NCI-H1694 treated with DMSO at 0.1 percent for 48 hours (cell line): ENCODE measurements at places on chromosomes 4 and X.

- no peak for DNase-seq
Observed at GRCh38 chrX:15976396-15976795, 121.8 kb upstream of the AP1S2 start.

DNA sequence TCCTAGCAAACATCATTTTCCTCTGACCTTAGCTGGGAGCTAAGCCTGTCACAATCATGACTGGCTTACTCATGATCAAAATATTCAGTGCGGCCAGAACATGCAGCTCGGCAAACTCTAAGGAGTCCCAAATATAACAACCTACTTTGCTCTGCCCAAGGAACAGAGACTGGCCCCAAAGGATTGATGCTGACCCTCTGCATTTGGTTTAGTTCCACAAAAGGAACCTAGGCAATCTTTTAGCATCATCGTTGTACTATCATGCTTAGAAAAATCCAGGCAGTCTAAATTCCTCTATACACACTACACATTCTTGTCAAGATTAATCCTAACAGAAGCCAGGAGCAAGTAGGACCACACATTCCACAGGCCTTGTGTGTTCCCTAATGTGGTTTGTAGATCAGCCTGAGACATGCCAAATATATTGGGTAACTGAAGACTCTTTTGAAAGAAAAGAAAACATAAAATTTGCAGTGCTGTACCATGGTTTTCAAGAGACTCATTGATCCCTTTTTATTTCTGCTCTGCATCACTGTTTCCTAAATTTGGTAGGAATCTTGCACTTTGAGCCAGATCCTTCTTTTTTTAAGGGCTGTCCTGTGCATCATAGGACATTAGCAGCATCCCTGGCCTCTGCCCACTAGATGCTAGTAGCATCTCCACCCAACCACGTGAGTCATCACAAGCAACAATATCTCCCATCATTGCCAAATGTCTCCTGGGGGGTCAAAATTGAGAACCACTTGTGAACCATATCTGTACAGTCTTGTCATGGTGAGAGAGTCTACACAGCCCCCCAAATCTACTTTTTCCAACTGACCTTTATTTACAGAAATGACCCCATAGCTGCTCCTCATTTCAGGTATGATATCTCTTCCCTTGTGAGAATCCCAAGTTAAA is 17.6 kb upstream of the CC2D2A start:
- DNase-seq, result no peak

DNA sequence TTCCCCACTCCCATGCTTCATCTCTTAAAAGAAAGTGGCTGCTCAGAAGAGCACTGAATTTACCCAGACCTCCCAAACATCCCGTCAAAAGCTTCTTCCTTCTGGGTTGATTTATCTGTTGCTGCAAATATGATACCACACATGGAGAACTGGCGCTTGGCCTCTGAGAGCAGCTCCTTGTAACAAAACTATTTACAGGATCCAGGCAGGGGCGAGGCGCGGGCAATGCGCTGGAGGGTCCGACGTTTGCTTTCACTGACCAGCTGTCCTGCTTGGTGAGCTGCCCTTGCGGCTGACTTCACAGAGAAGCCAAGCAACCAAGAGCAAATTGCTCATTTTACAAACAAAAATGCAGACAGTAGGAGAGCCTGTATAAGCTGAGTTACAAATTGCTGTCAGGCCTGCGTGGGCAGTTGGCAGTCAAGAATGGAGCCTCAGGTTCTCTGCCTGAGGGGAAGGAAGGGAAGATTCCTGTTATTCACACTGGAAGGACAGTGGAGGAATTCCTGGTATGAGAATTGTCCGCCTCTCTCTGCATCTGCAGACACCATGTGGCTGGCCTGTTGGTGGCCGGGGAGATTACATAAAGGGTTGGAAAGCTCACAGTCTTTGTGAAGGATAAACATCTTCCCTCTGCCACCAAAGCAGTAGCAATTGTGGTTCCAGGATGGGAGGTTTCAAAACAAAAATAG is 192.2 kb upstream of the LEF1 start:
- no peak for DNase-seq

GRCh38 chr4:150316332-150317205 is 238.3 kb downstream of the DCLK2 start:
- DNase-seq, result peak; percentile 23

DNA sequence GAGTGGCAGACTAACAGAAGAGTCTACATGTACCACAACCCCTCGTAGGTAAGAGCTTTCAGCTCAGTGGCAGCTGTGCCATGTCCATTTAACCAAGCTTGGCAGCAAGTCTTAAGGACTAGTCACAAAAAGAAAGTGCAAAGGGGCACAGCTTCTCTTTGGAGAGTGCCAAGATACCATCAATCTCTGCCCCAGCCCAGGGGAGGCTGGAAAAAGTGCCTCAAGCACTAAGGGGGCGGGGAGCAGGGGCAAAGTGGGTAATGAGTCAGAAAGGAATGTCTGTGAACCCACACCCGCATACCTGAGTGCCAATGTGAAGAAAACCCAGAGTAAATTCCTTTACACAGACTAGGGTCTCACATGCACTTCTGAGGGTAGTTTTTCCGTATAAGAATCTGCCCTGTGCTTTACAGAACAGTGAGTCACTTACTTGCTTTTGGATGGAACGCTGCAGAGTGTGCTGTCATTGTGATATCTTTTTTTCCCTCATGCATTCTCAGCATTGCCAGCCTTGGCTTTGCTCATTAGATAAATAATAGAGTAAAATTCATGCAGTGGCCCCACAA is 219.8 kb downstream of the ZNF674 start:
- no peak for DNase-seq

DNA sequence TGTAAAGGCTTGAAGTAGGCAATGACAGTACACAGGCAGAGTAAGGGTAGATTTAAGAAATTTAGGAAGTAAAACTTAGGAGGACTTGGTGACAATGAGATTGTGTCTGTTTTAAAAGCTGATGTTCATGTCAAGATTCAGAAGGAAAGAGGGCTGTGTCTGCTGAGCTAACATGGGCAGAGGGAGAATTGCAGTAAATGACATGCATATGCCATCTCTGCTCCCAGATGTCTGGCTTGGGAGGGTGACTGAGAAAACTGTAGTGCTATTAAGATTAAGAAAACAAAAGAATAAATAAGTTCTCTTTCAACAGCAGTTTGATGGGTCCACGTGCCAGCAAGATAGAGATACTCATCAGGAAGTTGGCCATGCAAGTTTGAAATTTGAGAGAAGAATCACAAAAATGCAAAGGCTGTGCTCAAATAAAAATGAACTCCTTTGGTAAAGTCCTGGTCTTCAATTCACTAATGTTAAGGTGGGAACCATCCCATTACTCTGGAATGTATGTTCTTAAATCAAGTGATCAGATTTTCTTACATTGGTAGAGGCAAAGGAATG is 7.2 kb downstream of the NFXL1 start:
- no peak for DNase-seq

- DNase-seq, result no peak
Observed at GRCh38 chr4:174211622-174212044, 71.8 kb downstream of the FBXO8 start.

- DNase-seq, result no peak
Observed at GRCh38 chr4:76699751-76700310, 198.1 kb downstream of the SOWAHB start.

DNA sequence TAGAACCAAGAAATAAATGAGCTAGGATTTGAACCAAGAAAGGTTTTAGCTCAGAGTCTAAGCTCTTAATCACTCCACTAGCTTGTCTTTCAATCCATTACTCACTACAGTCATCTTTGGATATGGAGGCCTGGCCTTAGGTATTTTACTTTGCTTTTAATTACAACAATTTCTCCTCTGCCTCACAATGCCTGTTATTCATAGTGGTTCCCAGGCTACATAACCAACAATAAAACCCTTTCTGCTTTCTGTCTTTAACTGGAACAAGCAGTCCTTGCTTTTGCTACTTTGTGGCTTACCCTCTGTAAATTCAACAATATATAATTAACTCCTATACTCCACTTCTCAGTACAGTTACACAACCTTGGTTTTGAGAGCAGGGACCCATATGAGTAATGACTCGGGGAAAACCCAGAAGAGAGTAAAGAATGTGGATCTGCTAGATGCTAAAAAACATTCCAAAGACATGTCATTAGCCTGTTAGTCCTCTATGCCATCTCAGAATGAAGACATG is 94.7 kb upstream of the NAP1L5 start:
- DNase-seq, result no peak

DNA sequence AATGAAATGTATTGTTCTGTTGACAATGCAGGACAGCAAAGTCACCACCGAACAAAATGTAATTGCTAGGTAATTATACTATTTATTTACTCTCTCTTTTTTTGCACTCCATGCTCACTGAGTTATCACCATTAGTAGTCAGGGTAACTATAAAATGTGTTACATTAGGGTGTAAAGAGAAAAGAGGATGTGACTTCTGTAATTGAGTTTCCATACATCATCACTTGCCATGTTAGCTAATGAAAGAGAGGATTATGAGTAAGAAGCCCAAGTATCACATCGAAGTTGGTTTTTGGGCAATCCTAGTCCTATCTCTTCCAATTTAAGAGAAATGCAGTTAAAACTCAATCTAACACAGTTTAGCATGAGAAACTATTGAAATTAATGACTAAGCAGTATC is 7.6 kb downstream of the ZXDA start:
- DNase-seq, result no peak

DNA sequence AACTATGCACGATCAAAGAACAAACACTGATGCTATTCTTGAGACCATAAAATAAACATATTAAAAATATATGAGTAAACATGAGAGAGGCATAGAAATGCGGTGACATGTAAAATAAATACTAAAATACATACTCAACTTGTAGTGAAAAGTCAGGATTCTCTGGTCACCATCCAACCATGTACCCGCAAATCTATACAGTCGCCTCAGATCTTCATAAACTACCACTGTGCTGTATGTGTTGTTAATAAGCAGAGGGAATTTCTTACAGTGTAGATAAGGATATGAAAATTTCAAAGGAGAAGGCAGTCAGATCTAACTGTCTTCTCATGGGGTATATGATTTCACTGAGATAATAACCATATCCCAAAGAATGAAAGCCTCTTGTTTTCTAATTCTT is 67.8 kb upstream of the FAM47B start:
- no peak for DNase-seq

- DNase-seq, result peak; percentile 3
Observed at GRCh38 chr4:82561786-82562563, at the start of gene TMEM150C. Gene TMEM150C (minus strand): TSS chr4:82561988. CDS start chr4:82504657, 57,331 bp downstream.

DNA sequence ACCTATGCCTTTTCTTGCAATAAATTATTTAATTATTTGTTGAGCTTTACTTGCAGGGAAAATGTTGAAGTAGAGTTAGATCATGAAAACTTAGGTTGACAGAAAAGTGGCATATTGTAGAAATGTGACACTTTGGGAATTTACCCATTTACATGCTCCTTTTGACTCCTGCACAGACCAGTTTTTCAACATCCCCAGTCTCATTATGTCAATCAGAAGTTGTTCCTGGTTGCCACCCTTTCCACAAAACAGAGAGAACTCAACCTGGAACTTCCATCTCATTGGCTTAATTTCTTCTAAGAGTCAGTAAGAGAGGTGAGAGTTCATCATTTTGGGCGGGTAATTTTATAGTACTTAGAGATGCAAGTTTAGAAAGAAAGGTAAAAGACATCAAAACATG is 284.6 kb upstream of the ANKRD50 start:
- DNase-seq, result no peak

DNA sequence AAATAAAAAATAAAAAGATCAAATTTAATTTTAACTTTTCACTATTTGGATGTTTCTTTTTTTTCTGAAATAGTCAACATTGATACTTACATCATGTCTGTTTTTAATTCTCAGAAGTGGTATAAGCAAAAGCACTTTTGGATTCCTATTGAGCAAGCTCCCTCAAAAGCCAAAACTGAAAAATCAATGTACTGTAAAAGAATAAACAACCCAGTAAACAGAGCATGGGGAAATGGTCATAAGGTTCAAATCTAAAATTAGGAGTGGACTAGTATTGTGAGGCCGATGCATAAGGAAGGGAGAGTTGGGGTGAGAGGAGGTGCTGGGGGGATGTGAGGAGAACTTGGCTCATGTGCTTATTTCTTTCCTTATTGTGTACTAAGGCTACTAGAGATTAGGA is 37.9 kb downstream of the NUDT6 start:
- DNase-seq, result no peak

- no peak for DNase-seq
Observed at GRCh38 chrX:23766650-23767551, 16.1 kb upstream of the SAT1 start.

- DNase-seq, result no peak
Observed at GRCh38 chr4:145043306-145043705, 54.7 kb downstream of the ANAPC10 start.

GRCh38 chrX:115339441-115340025 is 50.0 kb downstream of the LUZP4 start:
- DNase-seq, result no peak

- DNase-seq, result no peak
Observed at GRCh38 chr4:173794662-173795061, 264.6 kb upstream of the HAND2 start.

DNA sequence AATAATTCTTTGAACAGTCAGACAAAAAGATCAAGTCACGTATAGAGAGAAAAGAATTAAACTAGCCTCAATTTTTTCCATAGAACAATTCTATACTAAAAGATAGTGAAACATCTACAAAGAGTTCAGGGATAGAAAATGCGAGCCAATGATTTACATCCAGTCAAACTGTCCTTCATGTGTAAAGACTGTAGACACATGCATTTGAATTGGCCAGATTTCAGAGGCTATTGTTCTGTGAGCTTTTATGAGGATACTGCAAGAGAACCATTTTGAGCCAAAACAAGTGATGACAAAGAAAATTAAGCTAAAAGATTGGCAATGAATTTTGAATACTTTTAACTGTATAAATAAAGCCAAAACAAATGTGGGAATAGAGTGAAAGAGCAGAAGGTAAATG is 1230.3 kb downstream of the RPA4 start:
- no peak for DNase-seq

- DNase-seq, result no peak
Observed at GRCh38 chr4:122612540-122612939, 8.3 kb downstream of the IL21 start.

DNA sequence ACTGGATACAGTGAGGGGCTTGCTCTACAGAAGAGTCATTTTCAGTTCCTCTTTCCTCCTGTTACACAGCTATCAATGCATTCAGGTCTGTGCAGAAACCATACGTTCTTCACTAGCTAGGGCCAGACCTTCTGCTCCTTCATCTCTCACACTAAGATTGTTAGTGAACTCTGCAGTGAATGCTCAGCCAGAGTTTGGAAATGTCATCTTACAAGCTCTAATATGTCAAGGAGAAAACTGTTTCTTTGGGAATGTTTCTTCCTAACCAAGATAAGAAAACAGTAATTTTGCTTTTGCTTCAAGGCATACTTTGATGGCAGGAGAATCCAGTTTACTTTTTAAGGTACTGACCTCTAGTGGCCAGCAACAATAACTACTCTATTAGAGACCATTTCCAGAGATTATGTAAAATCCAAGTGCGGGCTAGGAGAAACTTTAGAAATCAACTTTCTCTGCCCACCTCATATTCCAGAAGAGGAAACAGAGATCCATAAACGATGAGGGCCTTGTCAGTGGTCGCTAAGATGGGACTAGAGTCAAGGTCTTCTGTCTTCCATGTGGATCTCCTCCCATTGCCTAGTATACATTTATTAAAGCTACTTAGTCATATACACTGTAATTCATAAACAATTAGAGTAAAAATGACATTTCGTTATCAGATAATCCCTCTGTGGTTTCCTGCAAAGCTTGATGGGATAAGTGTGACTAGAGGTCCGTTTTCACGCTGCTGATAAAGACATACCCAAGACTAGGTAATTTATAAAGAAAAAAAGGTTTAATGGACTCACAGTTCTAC is 12.1 kb upstream of the CC2D2A start:
- peak; percentile 12 for DNase-seq
